ENCODE measurements at places on chromosomes 11 and 22.

DNA sequence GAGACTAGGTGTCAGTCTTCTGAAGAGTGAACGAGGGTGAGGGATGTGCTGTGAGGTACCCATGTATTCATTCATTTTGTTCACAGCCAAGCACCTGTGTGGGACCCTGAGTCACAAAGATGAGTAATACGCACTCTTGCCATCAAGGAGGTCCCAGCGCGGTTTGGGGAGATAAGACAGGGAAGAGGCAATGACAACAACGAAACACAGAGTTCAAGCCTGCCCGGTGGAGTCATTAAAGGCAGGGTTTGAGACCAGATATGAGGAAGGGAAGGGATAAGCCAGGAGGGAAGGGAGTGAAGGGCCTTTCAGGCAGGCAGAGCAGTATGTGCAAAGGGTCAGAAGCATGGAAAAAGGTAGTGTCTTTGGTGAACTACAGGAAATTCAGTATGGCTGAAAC is 4.6 kb downstream of the DCHS1 start:
- peak; percentile 69 for DNase-seq

DNA sequence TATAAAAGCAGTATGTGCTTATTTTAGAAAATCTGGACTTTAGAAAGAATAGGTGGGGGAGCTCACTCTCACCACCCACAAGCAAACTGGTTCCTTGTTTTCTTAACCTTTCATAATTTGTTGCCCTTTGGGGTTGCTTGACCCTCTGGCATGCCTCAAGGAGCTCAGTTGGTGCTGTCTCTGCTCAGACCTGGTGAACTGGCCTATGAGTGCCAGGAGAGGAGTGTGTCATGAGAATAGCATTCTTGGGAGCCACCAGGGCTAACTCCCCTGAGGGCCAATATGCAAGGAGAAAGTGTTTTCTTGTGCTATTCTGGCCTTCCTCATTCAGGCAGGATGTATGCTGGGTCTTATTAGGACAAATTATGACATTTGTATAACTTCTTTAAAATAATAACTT is 21.0 kb upstream of the AMOTL1 start:
- no peak for DNase-seq

DNA sequence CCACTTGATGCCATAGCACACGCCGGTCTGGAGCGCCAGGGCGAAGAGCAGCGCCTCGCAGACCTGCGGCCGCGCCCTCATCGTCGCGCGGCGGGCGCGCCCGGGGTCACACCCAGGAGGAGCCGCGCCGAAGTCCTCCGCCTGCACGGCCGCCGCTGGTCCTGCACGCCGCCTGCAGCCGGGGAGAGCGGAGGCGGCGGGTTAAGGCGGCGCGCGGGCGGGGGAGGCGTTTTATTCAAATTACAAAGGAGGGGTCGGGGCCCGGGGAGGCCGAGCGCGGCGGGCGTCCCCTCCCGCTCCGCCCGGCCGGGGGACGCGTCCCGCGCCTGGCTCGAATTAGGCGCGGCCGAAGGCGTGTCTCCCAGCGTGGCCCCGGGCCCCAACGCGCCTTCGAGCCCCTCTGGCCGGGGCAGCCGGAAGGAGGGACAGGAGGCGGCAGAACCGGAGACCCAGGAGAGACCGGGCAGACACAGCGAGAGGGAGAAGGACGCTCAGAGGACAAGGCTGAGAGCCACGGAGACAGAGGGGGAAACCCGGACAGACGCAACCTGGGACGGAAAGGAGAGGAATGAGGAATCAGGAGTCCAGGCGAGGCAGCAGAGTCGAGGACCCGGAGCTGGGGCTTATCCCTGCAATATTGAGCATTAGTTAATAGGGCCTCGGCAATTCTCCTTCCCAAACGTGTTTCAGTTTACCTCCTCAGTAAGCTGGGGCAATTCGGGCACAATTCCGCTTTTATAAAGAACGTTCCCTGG is at the start of gene WNT11:
TSS of gene WNT11 (minus strand) at position 176 of the 755 bp plus-strand sequence. CDS start at position 81, 95 bp downstream.
- DNase-seq: no peak

GRCh38 chr11:67680696-67681470 is 6.5 kb upstream of the ALDH3B2 start:
- DNase-seq: no peak

DNA sequence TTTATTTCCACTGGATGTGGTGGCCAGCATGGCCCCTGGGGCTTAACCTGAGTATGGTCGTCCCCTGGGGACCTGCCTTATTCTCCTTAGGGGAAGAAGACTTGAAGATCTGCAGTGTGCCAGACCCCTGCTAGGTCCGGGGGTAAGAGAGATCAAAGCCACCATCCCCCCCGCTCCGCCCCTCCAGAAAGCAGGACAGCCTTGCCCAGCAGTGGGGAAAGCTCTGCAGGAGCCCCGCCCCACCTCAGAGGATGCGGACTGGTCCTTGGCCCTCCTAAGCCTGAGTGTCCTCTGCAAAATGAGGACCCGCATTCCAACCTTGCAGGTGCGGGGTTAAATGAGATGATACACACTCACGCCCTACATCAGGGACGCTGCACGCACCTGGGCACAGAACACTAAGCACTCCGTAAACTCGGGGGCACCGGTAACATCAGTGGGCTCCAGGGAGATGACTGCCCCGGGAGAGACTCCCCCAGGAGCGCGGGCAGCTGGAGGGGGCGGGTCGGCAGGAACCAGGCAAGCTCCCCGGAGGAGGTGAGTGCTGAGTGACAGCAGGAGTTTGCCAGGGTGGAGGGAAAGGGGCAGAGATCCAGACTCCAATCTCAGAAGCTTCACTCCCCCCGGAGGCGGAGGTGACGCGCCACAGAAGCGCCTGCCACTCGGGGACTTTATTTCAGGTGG is 564 bp upstream of the ANO1 start:
- DNase-seq: no peak

DNA sequence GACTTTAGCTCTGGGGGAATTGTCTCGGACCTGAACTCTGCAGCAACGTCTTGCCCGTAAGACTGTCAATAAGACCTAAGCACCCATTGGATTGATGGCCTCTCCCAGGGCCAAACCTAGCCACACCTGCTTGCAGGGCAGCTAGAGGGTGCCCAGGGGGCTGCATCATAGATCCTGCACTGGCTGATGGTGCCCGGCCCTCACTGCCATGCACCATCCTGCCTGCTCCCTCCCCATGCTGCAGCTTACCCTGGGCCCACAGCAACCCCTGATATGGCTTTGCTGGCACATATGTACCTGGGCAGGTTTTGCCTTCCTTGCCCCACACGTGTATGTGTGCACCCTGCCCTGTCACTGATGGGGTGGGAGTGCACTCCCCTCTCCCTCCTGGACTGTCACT is 8.9 kb upstream of the BBOX1 start:
- no peak for DNase-seq

Data from stimulated activated CD8-positive, alpha-beta memory T cell treated with anti-CD3 and anti-CD28 coated beads, Interleukin-4, amount 100 ng/mL, for 48 hours (primary cell).